Endodermal cell (in vitro differentiated cells): ENCODE measurements at places on chromosomes 3 and 15. TPM values are rescaled to one million over a fixed set of nuclear protein-coding genes. Genes with fewer than 3 reads are reported as not detected.

The GASK1A gene
- 4.0 and 4.3 TPM in 2 replicates for total RNA-seq

- no peak for DNase-seq
- no peaks in the 10 kb centered on the region for H3K36me3 ChIP-seq
- no peak overlapping the region for H3K4me3 ChIP-seq
- H3K27ac ChIP-seq: no peak overlapping the region
- peaks cover 17% of the 10 kb centered on the region for H3K27me3 ChIP-seq
Observed at GRCh38 chr3:181358562-181358961, 353.2 kb upstream of the SOX2 start.

DNA sequence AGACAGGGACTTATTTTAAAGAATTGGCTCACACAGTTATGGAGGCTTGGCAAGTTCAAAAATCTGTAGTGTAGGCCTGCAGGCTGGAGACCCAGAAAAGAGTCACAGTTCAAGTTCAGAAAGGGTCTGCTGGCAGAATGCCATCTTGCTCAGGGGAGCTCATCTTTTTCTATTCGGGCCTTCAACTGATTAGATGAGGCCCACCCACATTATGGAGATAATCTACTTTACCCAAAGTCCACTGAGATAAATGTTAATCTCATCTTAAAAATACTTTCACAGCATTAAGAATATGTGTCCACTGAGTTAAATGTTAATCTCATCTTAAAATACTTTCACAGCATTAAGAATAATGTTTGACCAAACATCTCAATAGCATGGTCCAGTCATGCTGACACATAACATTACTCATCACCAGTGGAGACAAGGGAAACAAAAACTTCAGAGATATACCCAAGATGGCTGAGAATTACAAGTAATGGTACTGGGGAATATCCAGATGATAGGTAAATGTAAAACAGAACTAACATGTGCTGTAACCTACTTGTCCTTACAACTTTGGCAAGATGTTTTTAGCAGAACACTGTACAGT lies 74.3 kb upstream of the STAC start:
- no peaks in the 10 kb centered on the region for H3K27me3 ChIP-seq
- no peaks in the 10 kb centered on the region for H3K4me1 ChIP-seq
- no peak for DNase-seq
- H3K27ac ChIP-seq: no peak overlapping the region

- H3K36me3 ChIP-seq: no peaks in the 10 kb centered on the region
- no peak overlapping the region for H3K4me3 ChIP-seq
- no peak for DNase-seq
Observed at GRCh38 chr3:108755686-108756085, 1.5 kb downstream of the RETNLB start.

The COL6A5 gene
- total RNA-seq: 0.02 TPM in 1 of 2 replicates, not detected in the other

The SI gene
- not detected in 3 replicates for total RNA-seq

GRCh38 chr3:183485093-183485492 lies 56.7 kb upstream of the MCF2L2 start:
- H3K4me3 ChIP-seq: no peak overlapping the region
- H3K36me3 ChIP-seq: no peaks in the 10 kb centered on the region
- H3K27me3 ChIP-seq: no peaks in the 10 kb centered on the region
- H3K4me1 ChIP-seq: peaks cover 12% of the 10 kb centered on the region
- no peak overlapping the region for H3K27ac ChIP-seq

- no peaks in the 10 kb centered on the region for H3K36me3 ChIP-seq
- H3K27me3 ChIP-seq: no peaks in the 10 kb centered on the region
- DNase-seq: no peak
- H3K27ac ChIP-seq: no peak overlapping the region
Observed at GRCh38 chr3:26591926-26592325, 30.6 kb upstream of the LRRC3B start.
